ENCODE measurements at places on chromosomes 6 and 20. TPM values are rescaled to one million over a fixed set of nuclear protein-coding genes. Genes with fewer than 3 reads are reported as not detected.

GRCh38 chr20:58014628-58015315, 213.7 kb downstream of the ANKRD60 start:
- peak; percentile 44 for DNase-seq

Gene TBX18
- not detected for total RNA-seq

Gene KCNK16
- not detected for total RNA-seq

Gene HLA-DQB2
- total RNA-seq, result 0.60 TPM

Gene PKHD1
- total RNA-seq, result 0.02 TPM

- DNase-seq, result no peak
These were observed 110.5 kb upstream of the SLC2A12 start for GRCh38 chr6:134162932-134163331.

Gene TRIM40
- not detected for total RNA-seq

Gene CPXM1
- total RNA-seq, result 4.4 TPM

Gene PAK5
- not detected for total RNA-seq

GRCh38 chr6:112287577-112288225, 33.3 kb upstream of the LAMA4 start:
- DNase-seq, result no peak

- no peak for DNase-seq
These were observed 17.5 kb downstream of the SF3B5 start for GRCh38 chr6:144077871-144078270.

- DNase-seq, result no peak
These were observed 8.5 kb downstream of the NRN1 start for GRCh38 chr6:5998236-5998635.

GRCh38 chr20:475463-476357, 13.4 kb upstream of the TBC1D20 start:
- DNase-seq, result no peak

- peak; percentile 32 for DNase-seq
These were observed 171.6 kb downstream of the MTHFD1L start for GRCh38 chr6:151036869-151037680.

DNA sequence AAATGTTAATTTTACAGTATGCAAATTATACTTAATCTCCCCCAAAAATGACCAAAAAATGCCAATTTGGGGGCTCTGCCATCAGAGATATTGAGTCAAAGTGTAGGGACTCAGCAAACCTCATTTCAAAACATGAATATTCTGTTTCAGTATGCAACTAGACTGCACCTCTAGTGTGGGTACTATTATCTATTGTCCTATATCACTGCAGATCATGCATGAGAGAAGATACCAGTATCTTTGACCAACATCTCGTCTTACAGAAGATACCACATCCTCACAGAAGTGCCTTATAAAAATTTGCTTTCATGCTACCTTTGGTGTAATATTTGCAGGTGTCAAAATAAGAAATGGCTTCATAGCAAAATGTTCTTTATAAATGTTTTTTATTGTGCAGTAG, 623.8 kb downstream of the TENT5A start:
- no peak for DNase-seq

DNA sequence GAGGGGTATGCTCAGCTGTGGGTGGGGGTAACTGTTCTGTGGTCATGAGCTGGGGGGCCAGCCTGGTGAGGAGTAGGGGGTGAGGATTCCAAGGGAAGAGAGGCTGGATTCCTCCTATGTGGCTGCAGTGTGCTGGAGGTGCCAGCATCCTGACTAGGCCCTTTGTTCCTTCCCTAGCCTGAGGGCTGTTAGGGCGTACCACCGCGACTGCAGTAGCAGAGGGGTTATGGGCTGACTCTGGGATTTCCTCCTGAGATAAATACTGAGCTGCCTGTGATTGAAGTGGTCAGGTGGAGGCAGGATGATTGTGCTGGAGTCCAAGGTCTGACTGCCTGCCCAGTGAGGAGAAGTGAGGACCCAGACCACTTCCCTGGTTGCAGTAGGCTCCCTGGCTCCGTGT, 205.3 kb downstream of the ADGRG6 start:
- no peak for DNase-seq

Gene ID1
- total RNA-seq, result 0.84 TPM

Gene HEY2
- total RNA-seq, result 0.12 TPM

- no peak for DNase-seq
These were observed 456.6 kb downstream of the PREX1 start for GRCh38 chr20:48371211-48371610.

Gene PAX1
- not detected for total RNA-seq

GRCh38 chr6:50816115-50816675, 2.5 kb upstream of the TFAP2B start:
- DNase-seq, result peak; percentile 63

All from activated T-cell treated with anti-CD3 and anti-CD28 coated beads, Interleukin-2, amount 50 U/mL, for 72 hours (primary cell).